ENCODE measurements at places on chromosomes 11 and 22.

DNA sequence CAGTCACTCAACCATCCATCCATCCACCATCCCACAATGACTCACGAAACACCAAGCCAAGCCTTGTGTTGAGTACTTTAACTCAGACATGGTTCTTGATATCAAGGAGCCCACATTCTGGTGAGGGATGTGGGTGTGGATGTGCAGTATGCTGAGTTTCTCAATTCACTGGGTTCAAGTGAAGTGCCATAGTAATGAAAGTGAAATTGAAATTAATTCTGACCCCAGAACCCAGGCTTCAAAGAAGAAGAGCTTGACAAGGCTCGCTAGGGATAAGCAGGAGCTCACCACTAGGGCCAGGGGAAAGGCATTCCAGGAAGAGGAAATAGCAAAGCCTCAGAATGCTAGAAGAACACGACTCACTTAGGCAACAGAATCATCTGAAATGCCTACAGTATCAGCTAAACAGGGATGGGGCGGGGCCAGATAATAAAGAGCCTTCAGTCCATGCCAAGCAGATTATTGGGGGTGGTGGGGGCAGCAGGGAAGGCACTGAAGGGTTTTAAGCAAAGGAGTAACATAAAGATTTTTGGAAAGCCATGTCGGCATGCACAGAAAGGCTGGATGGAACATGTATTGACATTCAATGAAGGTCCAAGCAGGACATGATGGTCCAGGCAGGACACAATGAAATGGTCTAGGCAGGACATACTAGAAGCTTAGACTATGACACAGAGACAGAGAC is 37.2 kb downstream of the RTL6 start:
- no peak overlapping the region for H3K27ac ChIP-seq
- H3K4me1 ChIP-seq = no peaks in the 10 kb centered on the region
- DNase-seq = peak; percentile 3
- no peaks in the 10 kb centered on the region for H3K36me3 ChIP-seq
- H3K4me3 ChIP-seq = no peak overlapping the region

DNA sequence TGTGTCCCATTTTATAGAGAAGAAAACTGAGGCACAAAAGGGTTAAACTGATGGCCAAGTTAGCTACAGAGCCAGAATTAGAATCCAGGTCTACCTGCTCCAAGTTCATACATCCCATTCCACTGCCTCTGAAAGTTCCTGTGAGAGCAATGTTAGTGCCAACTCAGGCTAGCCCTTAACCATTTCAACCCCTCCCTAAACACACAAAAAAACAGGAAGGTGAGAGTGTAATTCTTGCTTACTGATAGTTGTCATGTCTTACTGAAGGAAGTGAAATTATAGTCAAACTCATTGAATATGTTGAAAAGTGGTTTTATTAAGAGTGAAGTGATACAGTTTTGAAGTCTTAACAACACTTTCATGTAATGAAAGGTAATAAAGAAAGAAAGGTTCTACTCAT is 2.9 kb upstream of the E2F8 start:
- peaks cover 19% of the 10 kb centered on the region for H3K4me1 ChIP-seq
- no peaks in the 10 kb centered on the region for H3K36me3 ChIP-seq
- no peak overlapping the region for H3K27ac ChIP-seq
- H3K27me3 ChIP-seq = peaks cover 8% of the 10 kb centered on the region

- no peak overlapping the region for H3K27ac ChIP-seq
- no peaks in the 10 kb centered on the region for H3K27me3 ChIP-seq
- DNase-seq = no peak
- H3K36me3 ChIP-seq = no peaks in the 10 kb centered on the region
- no peaks in the 10 kb centered on the region for H3K4me1 ChIP-seq
- H3K4me3 ChIP-seq = no peak overlapping the region
Measured at GRCh38 chr11:66768818-66769217, 39.8 kb upstream of the SPTBN2 start.

GRCh38 chr11:44726283-44727113 is at the start of gene TSPAN18:
TSS of gene TSPAN18 (plus strand) at chr11:44726962. CDS start at chr11:44906417, 179,455 bp downstream.
- H3K4me3 ChIP-seq = peak within 1 kb of the TSS; percentile 54
- no peaks in the 10 kb centered on the region for H3K36me3 ChIP-seq
- H3K4me1 ChIP-seq = no peaks in the 10 kb centered on the region
- H3K27ac ChIP-seq = peak within 1 kb of the TSS; percentile 47

GRCh38 chr11:60867871-60868681 is 734 bp downstream of the ZP1 start:
- DNase-seq = no peak
- no peak overlapping the region for H3K4me3 ChIP-seq
- no peaks in the 10 kb centered on the region for H3K27me3 ChIP-seq
- H3K4me1 ChIP-seq = no peaks in the 10 kb centered on the region
- no peaks in the 10 kb centered on the region for H3K36me3 ChIP-seq
- no peak overlapping the region for H3K27ac ChIP-seq

DNA sequence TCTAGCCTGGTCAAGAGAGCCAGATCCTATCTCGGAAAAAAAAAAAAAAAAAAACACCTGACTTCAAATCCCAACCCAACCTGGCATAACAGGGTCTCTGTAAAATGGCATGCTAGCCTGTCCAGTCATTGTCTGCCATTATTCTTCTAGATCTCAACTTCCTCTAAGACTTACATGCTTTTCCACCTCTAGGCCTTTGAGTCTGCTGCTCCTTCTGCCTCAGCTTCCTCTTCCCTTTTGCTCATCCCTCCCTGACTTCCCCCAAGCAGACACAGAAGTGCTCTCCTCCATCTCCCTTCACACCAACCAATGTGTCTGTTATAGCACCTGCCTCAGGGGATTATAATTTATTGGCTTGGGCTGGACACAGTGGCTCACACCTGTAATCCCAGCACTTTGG is 7.8 kb downstream of the STK33 start:
- no peaks in the 10 kb centered on the region for H3K4me1 ChIP-seq
- no peak overlapping the region for H3K4me3 ChIP-seq
- H3K27ac ChIP-seq = no peak overlapping the region
- DNase-seq = no peak
- H3K27me3 ChIP-seq = no peaks in the 10 kb centered on the region
- H3K36me3 ChIP-seq = no peaks in the 10 kb centered on the region

- DNase-seq = no peak
- no peaks in the 10 kb centered on the region for H3K27me3 ChIP-seq
- no peaks in the 10 kb centered on the region for H3K36me3 ChIP-seq
- no peak overlapping the region for H3K27ac ChIP-seq
Measured at GRCh38 chr22:32714458-32715430, 86.8 kb upstream of the TIMP3 start.

GRCh38 chr22:48649466-48649865 is 1178.2 kb downstream of the BRD1 start:
- no peaks in the 10 kb centered on the region for H3K27me3 ChIP-seq
- no peak for DNase-seq
- H3K4me3 ChIP-seq = no peak overlapping the region
- no peaks in the 10 kb centered on the region for H3K4me1 ChIP-seq

DNA sequence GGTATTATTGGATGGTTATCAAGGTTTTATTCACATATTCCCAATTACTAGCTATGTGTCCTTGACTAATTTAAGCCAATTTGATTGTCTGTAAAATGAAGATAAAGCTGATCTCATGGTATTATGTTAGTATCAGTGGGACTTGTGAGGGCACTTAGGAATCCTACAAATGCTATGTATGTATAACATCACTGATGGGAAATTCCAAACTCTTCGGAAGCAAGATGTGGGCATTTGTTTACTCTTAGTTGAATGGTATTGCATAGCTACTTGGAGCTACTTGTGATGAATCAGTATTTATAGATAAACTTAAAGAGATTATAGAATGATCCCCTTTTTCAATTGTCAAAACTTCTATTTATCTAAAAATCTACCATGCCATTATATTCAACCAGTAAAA is 239.9 kb downstream of the CNTN5 start:
- no peaks in the 10 kb centered on the region for H3K4me1 ChIP-seq
- no peak for DNase-seq
- H3K4me3 ChIP-seq = no peak overlapping the region
- H3K27me3 ChIP-seq = no peaks in the 10 kb centered on the region
- no peaks in the 10 kb centered on the region for H3K36me3 ChIP-seq

- DNase-seq = no peak
- H3K27ac ChIP-seq = no peak overlapping the region
- H3K36me3 ChIP-seq = no peaks in the 10 kb centered on the region
- H3K27me3 ChIP-seq = no peaks in the 10 kb centered on the region
- no peaks in the 10 kb centered on the region for H3K4me1 ChIP-seq
Measured at GRCh38 chr22:50717709-50718351, 20.2 kb upstream of the ACR start.

DNA sequence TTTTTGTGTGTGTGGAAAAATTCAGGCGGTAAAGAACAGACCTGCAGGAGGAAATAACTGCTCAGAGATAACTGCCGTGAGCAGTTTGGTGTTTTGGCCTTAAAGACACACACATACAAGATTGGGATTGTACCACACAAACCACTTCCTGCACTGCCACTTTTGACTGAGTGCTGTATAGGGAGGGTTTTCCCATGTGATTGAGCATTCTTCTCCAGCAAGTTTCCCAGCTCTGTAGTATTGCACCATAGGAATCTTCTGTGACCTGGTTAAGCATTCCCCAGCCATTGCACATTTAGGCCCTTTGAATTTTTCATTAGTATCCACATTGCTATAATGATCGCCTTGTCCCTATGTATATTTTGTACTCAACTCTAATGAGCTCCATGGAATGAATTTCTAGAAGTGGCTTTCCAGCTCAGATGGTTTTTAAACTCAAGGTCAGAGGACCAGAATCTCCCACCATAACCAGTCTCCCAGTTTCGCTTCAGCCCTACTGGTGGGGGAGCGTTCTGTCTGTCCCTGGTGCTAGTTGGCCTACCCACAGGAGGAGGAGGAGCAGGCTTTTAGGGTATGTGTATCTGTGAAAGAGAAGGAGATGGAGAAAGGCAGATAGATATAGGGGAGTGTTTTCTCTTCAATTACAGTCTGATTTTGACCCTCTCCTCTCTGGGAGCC is 9.3 kb downstream of the CD82 start:
- no peak for DNase-seq
- H3K27me3 ChIP-seq = no peaks in the 10 kb centered on the region
- H3K36me3 ChIP-seq = no peaks in the 10 kb centered on the region
- no peaks in the 10 kb centered on the region for H3K4me1 ChIP-seq
- H3K4me3 ChIP-seq = no peak overlapping the region
- peak overlapping the region; percentile 36 for H3K27ac ChIP-seq

GRCh38 chr22:32494971-32495370 is 20.4 kb downstream of the FBXO7 start:
- no peaks in the 10 kb centered on the region for H3K4me1 ChIP-seq
- no peak for DNase-seq

Data from colonic mucosa (tissue), 4 donors.